ENCODE measurements at places on chromosomes 7 and 10.

DNA sequence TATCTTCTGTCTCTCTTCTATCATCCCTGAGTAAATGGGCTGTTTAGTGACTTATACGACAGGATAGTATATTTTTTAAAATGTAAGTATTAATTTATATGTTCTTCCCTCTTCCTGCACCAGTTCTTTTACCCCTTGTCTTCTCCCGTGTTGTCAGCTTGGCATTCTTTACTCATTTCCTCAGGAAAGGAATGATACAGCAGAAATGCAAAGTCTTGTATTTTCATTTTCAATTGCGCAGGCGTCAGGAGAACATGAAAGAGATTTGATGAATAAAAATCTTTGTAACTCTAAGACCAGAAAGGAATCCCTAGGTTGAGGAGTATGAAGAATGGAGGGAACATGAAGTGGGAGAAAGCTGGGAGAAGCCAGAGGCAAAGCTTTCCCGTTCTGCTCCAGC lies 18.8 kb upstream of the VPS41 start:
- DNase-seq: no peak

DNA sequence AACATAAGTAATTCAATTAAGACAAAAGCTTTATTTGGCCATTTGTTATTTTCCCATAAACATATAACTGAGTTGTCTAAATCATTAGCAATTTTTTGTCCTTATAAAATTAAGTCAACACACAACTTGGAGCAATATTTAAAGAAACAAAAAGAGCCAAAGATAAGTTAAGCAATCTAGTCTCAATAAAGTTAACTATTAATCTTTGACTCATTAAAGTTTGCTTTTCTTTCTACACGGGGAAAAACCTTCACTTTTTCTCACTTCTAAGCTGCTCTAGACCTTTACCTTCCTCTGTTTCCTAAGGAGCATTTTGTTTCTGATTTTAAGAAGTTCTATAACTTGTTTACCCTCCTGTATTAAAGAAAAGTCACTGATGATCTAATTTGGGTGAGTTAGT lies 867.1 kb upstream of the PHF14 start:
- DNase-seq: no peak

DNA sequence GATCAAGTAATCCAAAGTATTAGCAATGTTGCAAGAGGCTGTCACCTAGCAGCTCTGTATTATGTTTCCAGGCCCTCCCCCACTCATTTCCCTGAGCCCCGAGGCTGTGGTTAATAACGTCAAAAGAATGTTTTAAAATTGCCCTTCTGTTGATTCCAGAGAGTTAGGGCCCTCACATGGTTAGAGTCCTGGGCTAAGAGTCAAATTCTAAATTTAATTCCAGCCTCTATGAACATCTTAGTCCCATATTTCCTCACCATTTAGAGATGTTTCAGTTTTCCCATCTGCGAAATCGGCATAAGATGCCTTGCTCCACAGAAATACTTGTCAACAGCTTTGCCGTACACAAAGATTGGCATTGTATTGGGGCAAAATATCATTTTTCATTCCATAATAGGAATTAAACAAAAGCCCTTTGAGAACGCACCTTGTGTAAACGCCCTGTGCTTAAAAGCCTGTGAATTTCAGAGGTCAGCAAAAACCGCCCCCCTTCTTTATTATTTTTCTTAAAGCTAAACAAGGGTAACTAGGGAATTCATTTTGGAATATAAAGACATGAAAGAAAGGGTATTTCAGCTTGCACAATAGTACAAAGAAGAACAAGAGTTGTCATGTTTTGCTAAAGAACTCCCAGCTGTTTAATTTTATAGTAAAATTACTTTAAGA lies 135.8 kb downstream of the ARID5B start:
- no peak for DNase-seq

GRCh38 chr7:42726066-42726785 lies 185.6 kb downstream of the C7orf25 start:
- DNase-seq: no peak

- no peak for DNase-seq
Observed at GRCh38 chr7:44326261-44327125, 1.1 kb upstream of the CAMK2B start.

DNA sequence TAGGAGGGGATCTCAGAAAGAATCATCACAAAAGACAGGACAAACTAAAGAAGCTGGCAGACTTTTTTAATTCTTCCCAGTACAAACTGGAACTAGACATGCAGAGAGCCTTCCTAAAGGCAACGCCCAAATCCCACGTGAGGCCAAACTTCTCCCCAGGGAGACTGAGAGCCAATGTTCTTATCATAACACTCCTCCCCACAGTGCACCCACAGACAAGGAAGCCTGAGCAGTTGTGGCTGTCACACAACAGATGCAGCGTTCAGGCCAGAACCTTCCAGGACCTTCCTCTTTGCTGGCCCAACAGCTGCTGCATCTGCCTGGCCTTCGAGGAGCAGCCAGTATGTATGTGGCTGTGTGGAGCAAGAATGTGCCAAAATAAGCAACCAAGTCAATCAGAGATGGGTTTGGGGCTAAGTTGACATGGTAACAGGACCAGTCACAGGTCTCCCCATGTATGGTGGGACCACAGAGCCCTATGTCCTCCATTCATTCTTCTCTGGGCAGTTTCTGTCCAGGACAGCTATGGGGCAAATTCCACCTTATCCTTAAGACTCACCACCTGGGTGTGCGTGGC lies 34.9 kb downstream of the SRPK2 start:
- DNase-seq: no peak

Measured in GM12892 (cell line).